ENCODE measurements at places on chromosomes 2 and 18. TPM values are rescaled to one million over a fixed set of nuclear protein-coding genes. Genes with fewer than 3 reads are reported as not detected.

GRCh38 chr2:219513787-219514186 is 495 bp upstream of the ASIC4 start:
- no peak overlapping the region for H3K27ac ChIP-seq
- H3K27me3 ChIP-seq, result no peaks in the 10 kb centered on the region
- peaks cover 30% of the 10 kb centered on the region for H3K4me1 ChIP-seq
- H3K4me3 ChIP-seq, result no peak overlapping the region
- DNase-seq, result no peak
- H3K36me3 ChIP-seq, result no peaks in the 10 kb centered on the region

- no peak overlapping the region for H3K4me3 ChIP-seq
- H3K36me3 ChIP-seq, result no peaks in the 10 kb centered on the region
- no peaks in the 10 kb centered on the region for H3K27me3 ChIP-seq
Observed at GRCh38 chr2:180520921-180521581, 459.4 kb upstream of the UBE2E3 start.

GCKR gene
- 45.5 TPM for total RNA-seq

NLRC4 gene
- total RNA-seq, result 1.3 TPM

Measured in stomach (tissue), 19 donors.